ENCODE measurements at places on chromosomes 6 and 20.

DNA sequence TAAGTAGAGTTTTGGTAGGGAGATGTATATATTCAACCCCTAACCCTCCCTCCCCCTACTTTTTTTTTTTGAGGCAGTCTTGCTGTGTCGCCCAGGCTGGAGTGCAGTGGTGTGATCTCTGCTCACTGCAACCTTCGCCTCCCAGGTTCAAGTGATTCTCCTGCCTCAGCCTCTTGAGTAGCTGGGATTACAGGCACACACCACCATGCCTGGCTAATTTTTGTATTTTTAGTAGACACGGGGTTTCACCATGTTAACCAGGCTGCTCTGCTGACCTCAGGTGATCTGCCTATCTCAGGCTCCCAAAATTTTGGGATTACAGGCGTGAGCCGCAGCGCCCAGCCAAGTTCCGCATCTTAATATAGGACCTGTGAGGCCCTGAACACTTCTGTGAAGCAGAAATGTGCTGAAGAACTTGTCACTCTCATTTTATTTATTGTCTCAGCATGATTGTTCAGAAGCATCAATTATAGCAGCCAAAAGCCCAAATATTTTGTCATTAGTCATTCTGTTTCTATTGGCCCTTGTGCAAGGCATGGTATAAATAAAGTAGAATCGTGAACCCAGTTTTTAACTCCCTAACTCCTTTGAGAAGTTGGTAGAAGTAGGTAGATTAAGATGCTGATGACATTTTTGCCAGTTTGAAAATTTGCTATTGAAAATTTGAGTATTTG lies 19.4 kb downstream of the DSTN start:
- DNase-seq = no peak

GRCh38 chr6:42604150-42604549 lies 40.3 kb downstream of the UBR2 start:
- DNase-seq = no peak

GRCh38 chr6:28587746-28588075 lies 62.0 kb downstream of the GPX5 start:
- no peak for DNase-seq

DNA sequence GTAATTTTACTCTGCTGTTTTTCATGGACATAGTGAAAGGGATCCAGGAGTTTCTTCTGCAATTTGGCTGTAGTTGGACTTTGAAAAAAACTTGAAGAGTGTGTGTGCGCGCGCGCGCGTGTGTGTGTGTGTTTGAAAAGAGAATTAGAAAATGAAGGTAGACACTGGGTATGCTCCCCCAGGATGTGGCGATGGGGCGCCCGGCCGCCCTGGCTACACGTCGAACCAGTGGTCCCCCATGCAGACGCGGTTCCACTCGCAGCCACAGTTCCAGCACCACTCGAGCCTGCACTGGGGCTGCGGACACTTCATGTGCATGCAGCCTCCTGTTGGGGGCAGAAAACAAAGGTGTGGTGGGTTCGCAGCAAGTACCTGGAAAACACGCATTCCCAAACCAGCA lies 76.0 kb upstream of the AGPAT4 start:
- no peak for DNase-seq

DNA sequence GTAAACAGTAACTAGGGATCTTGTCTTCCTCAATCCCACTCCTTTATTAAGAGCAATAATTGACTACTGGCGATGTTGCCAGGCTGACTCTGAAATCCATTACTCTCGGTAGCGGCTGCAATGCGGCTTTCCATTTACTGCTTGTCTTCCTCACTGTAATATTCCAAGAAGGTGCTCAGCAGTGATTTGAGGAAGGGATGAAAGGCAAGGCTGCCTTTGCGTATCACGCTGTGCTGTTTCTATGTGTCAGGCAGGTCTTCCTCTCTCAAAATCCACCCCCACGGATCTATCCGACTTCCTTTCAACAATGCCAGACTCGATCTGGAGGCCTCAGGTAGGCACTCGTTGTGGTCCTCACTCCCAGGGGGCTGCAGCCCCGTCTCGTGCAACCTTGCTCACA lies 261.4 kb upstream of the CDH4 start:
- DNase-seq = no peak

DNA sequence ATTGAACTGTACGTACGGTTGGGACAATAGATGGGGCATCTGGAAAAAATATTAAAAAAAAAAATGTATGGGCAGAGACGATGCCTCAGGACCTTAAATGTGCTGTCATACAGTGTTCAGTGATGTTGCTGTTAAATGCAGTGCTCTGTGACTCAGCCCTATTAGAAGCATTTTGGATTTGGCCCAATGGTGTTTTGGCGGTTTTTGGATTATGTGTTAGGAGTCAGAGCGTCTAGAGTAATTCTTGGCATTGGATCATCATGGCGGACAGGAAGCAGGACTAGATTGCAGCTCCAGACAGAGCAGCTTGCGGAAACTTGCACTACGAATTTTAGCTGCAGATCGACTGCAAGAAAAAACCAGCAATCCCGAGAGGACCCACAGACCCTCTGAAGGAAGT lies 280.0 kb downstream of the SOX4 start:
- no peak for DNase-seq

DNA sequence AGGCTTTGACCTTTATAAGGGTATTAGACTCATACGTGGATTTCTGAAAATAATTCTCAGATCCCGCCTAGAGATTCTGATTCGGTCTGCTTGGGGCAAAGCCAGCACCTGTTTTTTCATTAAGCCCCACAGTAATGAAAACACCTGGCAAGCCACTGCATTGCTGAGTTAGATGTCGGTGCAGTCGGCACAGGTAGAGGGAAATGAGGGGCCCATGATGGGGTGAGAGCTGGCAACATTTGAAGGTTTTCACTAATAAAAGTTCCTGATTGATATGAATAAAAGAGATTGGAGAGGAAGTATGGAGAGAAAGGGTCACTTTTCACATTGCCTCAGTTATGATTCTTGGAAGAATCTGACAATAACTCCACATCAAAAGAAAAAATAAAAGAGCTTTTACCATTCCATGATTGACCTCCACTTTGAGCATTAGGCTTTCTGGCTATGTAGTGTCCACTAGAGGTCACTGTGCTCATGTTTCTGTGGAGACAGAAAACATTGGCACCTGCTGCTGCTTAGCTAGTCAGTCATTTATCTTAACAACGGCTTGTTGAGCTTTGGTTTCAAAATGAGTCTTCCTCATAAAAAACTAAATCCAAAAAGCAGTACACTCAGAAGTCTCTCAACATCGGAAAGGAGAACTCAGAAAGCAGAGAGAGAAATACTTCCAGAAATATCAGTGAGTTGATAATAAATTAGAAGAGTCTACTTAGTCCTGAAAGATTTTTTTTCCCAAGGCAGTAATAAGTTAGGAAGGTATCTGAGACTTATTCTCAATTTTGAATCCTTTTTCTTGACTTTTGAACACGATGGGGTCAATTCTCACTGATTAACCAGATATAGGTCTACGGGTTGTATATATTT lies 53.3 kb upstream of the KLHL31 start:
- no peak for DNase-seq

Measured in activated CD8-positive, alpha-beta memory T cell treated with anti-CD3 and anti-CD28 coated beads for 1 hour (primary cell).